ENCODE measurements at places on chromosomes 3 and 15.

- DNase-seq, result no peak
These were observed 8.9 kb downstream of the DNAJC19 start for GRCh38 chr3:180980611-180981010.

- no peak for DNase-seq
These were observed 634.0 kb upstream of the BCHE start for GRCh38 chr3:166471074-166471767.

- DNase-seq, result no peak
These were observed 39.2 kb upstream of the LEKR1 start for GRCh38 chr3:156787001-156787400.

DNA sequence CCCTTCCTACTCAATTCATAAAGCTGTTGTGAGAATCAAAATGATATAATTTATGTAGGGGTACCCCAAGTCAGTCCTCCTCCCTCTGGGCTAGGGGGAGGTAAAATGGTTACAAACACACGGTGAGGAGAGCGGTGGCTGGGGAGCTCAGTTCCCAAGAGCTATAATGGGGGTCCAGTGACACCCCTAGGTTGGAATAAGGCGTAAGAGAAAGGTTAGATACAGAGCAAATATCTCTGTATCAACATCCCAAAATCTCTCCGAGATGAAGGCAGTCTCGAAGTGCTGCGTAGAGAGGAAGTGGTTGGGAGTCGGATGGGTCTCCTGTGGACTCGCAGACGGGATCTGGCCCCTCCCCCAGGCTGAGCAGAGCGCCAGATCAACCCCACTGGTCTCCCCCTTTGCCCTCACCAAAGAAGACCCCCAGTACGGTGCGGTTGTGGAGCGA, 1.8 kb downstream of the DUOX2 start:
- DNase-seq, result no peak

DNA sequence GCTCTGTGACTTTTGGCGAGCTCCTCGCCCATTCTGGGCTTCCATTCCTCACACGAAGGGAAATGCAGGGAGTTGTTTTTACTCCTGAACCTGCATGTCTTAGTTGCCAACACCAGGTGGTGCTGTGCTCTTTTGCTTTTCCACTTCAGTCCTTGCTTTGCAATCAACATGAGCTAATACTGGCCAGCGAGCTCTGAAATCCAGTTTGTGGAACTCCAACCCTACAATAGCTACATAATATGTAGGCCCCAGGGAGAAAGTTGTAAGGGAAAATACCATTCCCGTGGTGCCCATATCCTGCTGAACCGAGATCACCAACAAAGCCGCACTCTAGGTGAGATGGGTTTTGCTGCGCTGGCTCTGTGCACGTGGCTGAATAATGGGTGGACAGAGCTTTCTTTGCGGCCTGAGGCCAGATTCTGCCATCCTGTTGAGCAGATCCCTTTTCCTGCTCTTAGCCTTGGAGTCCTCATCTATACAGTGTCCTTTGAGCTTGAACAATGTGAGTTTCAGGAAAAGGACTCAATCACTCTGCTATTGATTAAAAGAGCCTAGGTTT, 25.0 kb downstream of the LSM3 start:
- DNase-seq, result peak; percentile 80

DNA sequence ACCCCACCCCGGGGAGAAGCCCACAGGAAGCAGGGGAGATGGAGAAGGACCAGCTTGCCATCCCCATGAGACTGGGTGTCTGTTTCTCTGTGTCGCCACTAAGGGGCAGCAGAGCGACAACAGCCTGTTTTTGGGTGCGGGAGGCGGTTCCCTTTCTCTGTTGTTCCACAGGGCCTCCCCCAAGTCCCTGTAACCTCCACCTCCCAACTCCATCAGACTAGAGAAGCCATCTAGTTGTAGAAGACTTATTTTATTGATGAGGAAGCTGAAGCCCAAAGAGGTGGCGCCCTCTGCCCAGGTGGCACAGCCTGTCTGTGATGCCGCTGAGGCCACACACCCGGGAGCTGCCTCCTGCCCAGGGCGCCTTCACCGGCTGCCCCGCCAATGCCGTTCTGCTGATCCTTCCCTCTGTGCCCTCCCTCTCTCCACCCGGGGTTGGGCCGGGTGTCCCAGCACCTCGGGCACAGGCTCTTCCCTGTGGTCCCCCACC, 3.9 kb upstream of the CCDC9B start:
- peak; percentile 82 for DNase-seq

DNA sequence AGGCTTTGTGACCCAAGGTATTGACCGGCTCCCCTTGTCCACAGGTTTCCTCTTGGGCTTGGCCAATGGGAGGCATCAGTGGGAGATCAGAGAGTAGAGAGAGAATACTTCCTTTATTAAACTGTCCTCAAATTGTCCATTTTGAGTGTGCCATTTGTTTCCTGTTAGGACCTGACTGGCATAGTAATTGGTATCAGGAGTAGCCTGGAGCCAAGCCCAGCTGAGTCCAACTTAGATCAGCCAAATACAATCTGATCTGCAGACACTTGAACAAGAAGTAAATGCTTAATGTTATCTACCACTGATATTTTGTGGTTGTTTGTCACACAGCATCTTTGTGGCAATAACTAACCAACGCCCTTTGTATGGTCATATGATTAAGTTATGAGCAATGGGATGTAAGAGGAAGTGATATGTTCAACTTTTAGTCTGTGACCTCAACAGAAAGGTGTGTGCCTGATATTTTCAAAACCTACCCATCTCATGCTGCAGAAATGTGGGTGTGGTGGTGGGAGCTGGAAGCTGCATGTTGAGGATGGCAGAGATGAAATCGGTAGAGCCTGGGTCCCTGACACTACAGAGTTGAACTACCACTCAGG, 13.3 kb downstream of the MYD88 start:
- DNase-seq, result no peak

- DNase-seq, result no peak
These were observed 173.8 kb downstream of the RPLP1 start for GRCh38 chr15:69626095-69627066.

DNA sequence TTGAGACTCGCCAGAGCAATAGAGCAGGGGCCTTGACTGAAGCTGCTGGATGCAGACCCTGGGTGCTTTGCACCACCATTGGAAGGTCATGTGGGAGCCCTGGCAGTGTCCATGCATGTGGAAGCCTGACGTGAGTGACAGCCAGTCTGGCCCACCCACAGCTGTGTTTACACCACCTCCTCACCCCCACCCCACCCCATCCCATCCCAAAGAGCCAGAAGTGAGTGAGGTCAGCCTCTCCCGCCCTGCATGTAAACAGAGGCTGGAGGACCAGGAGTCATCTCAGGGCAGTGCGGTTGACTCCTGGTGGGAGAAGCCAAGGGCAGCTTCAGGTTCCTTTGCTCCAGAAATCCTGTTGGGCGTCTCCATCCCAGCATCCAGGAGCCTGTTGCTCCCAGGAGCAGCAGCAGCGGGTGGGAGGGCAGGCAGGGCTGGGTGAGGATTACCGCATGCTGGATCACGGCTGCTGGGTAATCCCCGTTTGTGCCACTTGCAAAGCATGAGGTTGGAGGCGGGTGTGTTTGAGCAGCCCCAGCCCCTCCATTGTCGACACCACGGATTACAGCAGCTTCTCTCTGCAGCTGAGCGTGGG, 44.6 kb downstream of the CORO2B start:
- DNase-seq, result peak; percentile 91

GRCh38 chr3:14474363-14475081, 65.6 kb downstream of the GRIP2 start:
- DNase-seq, result no peak

DNA sequence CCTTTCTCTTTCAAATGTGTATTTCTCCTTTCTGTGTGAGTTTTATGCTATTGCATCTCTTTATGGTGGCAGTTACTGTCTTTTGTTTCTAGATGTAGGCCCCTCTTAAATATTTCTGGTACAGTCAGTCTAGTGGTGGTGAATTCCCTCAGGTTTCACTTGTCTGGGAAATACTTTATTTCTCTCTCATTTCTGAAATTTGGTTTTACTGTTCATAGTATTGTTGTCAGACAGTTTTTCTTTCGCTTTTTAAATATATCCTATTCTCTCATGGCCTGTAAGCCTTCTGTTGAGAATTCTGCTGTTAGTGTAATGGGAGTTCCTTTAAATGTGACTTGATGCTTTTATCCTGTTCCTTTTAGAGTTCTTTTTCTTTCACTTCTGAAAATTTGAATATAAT, 874.0 kb downstream of the PLOD2 start:
- no peak for DNase-seq

DNA sequence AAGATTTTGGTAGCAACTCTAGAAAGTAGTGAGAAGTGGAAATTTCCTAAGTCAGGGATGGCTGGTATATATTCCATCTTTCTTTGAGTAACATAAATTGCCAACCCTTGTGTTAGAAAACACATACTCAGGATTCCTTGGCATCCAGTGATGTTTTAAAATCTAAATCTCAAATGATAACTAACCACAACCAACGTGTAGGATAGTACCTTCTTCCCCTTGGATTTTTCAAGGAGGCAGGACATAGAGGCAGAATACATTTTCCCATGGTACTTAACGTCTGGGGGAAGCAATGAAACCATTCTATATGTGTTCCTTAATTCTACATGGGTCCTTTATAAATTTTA, 93.4 kb downstream of the WDR76 start:
- DNase-seq, result no peak

- DNase-seq, result no peak
These were observed 104.5 kb upstream of the BFSP2 start for GRCh38 chr3:133295199-133295901.

DNA sequence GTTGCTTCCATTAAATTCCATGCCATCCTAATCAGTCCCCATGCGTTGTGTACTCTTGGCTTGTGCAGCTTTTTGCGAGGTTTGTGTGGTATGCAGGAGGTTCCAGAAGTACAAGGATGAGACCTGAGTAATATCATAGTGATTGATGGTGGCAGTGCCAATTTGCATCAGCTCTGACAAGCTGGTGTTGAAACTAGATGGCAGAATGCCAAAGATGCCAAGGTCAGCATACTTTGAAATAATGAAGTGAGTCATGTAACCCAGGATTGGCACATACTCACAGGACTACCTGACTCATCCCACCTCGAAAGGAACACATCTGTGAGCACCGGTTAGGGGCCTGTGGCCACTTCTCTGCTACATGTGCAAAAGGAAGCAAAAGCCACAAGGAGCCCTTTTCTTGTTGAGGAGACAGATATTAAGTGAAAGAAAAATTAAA, 14.3 kb downstream of the KAT2B start:
- no peak for DNase-seq

DNA sequence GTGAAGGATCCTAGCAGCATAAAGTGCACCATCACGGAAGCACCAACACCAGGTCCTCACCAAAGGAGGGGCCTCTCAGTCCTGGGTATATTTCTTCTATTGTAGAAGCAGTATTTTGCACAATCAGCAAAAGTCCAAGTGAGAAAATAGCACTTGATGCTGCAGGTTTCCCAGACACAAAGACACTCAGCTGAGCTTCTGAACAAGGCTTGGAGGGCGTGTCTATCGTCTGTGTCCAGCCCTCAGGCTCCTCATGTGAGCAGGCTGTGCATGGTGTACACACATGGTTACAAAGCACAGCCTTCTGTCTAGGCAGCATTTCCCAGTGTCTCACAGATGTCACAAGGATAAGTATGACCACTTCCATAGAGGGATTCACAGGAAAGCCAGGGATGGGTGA, 98.3 kb upstream of the SPATA12 start:
- DNase-seq, result no peak

- DNase-seq, result no peak
These were observed 60.6 kb downstream of the SUCLG2 start for GRCh38 chr3:67593761-67594234.

DNA sequence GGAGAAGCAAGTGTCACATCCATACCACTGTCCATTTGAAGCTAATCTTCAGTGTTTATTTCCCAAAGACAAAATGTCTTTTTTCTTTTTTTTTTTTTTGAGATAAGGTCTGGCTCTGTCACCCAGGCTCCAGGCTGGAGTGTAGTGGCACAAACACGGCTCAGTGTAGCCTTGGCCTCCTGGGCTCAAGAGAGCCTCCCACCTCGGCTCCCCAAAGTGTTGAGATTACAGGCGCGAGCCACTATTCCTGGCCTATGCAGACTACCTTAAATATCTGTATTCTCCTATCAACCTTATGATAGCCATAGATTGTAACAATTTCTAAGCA, 27.7 kb upstream of the VPS33B start:
- DNase-seq, result no peak

DNA sequence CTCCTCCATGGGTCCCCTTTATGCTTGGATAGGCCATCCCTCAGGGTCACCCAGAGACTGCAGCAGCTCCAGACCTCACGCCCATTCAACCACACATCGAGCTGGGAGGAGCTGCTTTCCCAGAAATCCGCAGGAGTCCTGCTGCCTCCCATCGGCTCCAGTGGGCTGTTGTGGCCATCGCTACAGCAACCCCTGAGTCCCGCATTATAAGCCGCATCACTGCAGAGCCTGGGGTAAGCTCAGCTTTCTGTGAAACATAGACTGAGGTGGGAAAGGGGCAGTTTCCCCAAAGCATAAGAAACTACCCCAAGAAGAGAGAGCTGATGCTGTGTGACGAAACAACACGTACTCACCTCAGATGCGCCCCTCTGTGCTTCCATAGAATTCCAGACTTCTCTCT, 35.7 kb downstream of the MRPL46 start:
- no peak for DNase-seq

Data from D341Med (cell line).